ENCODE measurements at places on chromosomes 1 and 21.

GRCh38 chr1:207897188-207897587, 13.7 kb downstream of the CD34 start:
- no peak for DNase-seq

DNA sequence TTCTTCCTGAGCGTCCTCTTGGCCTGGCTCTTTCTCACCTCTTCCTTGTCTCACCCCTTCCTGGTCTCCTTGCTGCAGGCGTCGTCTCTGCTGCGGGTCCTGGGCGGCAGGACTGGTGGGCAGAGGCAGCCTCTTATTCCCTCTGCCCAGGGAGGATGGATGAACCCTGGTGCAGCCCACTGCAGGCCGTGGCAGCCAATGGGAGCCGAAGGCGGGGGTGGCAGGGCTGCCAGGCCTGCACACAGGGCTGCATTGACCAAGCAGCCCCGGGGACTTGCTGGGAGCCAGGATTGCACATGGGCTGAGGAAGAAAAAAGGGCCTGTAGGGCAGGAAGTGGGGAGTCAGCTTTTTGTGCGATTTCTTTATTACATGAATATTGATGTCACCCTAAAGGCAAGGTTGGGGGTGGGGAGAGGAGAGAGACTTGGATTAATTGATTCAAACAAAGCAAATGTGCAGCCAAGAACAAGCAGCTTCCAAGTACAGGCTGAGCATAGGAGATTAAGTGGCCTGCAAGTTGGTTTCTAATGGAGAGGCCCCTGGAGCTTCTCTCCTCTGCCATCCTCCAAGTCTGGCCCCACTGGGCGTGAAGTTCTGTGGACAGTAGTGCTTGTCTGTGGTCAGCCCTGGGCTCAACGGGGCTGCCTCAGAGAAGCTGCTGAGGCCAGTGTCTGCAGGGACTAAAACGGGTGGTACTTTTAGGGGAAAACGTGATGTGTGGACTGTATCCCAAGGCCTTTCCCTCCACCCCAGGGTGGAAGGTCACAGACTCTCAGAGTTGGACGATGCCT, at the start of gene S100B:
Gene S100B, minus strand, starts transcription at position 108 of the 792 bp plus-strand sequence. CDS start 2,667 bp downstream, outside the sequence.
- DNase-seq = no peak

DNA sequence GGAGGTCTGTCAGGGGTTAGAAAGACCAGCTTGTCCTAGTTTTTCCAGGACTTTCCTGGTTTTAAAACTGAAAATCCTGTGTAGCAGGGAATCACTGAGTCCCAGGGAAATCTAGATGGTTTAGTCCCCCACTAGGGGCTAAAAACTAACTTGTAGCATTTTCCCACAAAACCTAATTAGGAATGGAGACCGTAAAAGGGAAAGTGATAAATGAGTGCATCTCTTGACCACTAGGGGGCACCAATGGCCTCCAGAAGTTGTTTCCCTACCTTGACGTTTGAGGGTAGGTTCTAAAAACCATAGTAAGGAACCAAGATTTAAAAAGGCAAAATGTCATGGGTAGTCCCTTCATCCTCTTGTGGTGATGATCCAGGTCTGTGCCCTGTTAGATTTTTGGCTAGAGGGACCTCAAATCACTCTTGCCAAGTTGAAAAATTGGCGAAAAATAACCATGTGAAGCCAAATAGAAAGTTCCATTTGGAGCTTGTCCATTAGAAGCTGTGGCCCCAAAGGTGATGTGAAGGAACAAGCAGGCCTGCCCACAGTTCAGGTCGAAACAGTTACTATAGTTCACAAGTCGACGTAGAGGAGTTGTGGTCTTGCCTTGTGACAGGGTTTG, 24.5 kb downstream of the CLIC6 start:
- no peak for DNase-seq

DNA sequence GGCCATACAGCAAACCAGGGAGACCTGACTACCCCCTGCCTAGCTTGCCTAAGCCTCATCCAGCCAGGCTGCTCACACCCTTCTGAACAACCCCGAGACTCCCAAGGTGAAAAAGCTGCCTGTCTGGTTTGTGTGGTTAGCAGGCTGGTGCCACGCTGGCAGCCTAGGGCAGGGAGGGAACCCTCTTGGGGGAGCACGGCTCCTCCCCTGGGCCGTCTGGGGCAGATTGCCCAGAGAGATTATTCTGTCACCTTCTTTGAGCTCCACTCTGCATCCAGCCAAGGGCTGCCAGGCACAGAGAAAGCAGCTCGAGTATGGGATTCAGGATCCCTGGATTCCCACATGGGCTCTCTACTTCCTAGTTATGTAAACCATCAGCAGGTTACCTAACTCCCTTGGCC, 27.5 kb upstream of the TCEA3 start:
- DNase-seq = no peak

All from stimulated activated CD8-positive, alpha-beta memory T cell treated with anti-CD3 and anti-CD28 coated beads, Interleukin-4, amount 100 ng/mL, for 4 hours (primary cell).